Adrenal gland (tissue), 19 donors: ENCODE measurements at places on chromosomes 6 and 20. TPM values are rescaled to one million over a fixed set of nuclear protein-coding genes. Genes with fewer than 3 reads are reported as not detected.
A peak's percentile ranks its signal among the peaks of the same experiment; 100 is the strongest.

SMOC2 gene
- 4.6 TPM for total RNA-seq

ELOVL4 gene
- total RNA-seq = 0.11 TPM

SNX9 gene
- total RNA-seq = 31.2 TPM

SLC52A3 gene
- 0.17 TPM for total RNA-seq

C2 gene
- 17.3 TPM for total RNA-seq

SLC4A11 gene
- total RNA-seq = 9.1 TPM

SCRT2 gene
- not detected for total RNA-seq

SALL4 gene
- 0.07 TPM for total RNA-seq

DNA sequence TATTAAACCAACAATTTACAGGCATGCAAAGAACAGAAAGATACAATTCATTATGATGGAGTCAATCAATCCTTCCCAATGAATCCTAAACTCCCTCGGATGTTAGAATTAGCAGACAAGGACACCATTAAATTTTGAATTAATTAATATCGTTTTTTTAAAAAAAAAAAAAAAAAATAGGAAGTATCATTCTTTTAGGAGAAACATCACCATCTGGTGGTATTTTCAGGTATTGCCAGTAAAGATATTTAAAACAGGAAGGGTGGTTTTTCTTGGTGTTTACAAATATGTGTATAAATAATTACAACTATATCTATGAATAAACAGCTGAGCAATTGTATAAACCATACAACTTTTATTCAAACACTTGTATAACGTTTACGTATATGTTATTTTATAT lies 564.4 kb downstream of the HAO1 start:
- no peaks in the 10 kb centered on the region for H3K4me1 ChIP-seq
- DNase-seq = no peak
- no peaks in the 10 kb centered on the region for H3K27me3 ChIP-seq
- H3K36me3 ChIP-seq = no peaks in the 10 kb centered on the region
- H3K27ac ChIP-seq = no peak overlapping the region
- no peak overlapping the region for H3K4me3 ChIP-seq

DNA sequence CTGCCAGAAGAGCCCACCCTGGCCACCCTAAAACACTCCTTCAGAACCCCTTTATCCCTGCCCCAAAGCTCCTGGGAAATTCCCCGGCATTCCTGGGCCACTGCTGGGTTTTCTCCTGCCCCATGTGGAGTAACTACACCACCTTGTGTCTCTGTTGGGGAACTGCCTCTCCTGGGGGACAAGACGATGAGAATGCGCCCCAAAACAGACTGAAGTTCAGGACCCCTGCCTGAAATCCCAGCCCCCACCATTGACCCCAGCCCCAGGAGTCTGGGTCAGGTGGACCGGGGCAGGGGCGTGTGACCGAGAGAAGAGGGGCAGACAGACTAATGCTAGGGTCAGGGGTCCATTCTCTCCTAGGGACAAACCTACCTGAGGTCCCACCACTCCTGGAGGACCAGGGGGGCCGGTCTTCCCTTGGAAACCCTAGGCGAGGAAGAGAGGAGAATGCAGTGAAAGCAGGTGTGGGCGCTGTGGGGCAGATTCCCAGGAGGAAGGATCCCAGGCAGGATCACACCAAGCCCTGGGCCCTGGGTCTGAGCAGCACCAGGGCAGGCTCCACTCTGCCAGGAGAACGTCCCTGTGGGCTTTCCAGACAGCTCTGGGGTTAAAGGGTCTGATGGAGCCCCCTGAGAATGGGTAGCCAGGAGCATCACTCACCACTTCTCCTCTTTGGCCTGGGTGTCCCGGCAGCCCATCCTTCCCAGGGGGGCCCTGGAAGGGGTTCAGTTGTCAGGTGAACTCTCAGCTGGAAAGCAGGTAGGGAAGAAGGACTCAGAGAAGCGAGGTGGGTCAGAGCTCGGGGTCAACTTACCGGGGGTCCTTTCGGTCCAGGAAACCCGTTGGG lies 19.4 kb downstream of the COL11A2 start:
- no peaks in the 10 kb centered on the region for H3K27me3 ChIP-seq
- no peak overlapping the region for H3K4me3 ChIP-seq
- H3K36me3 ChIP-seq = no peaks in the 10 kb centered on the region
- H3K4me1 ChIP-seq = no peaks in the 10 kb centered on the region
- DNase-seq = no peak

- no peak overlapping the region for H3K27ac ChIP-seq
- no peak for DNase-seq
- H3K27me3 ChIP-seq = no peaks in the 10 kb centered on the region
- H3K4me1 ChIP-seq = peaks cover 7% of the 10 kb centered on the region
Observed at GRCh38 chr6:116412270-116412669, 41.5 kb downstream of the DSE start.

DNA sequence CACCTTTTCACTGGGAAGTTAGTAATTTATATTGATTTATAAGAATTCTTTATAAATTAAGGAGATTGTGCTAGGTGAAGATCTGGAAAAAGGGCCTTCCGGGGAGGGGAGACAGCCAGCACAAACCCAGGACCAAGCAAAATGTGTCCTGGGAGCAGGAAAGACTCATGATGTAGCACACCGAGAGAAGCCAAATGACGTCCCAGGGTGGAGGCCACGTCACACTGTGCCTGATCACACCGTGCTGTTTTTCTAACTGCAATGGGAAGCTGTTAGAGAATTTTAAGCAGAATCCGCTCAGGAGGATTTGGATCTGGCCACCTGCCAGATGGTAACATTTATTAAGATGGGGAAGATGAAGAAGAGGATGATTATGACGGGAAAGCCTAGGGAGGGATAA lies 72.7 kb upstream of the AKAP12 start:
- no peak overlapping the region for H3K4me3 ChIP-seq
- H3K36me3 ChIP-seq = no peaks in the 10 kb centered on the region
- no peaks in the 10 kb centered on the region for H3K27me3 ChIP-seq
- no peak for DNase-seq
- H3K27ac ChIP-seq = no peak overlapping the region
- H3K4me1 ChIP-seq = no peaks in the 10 kb centered on the region

DNA sequence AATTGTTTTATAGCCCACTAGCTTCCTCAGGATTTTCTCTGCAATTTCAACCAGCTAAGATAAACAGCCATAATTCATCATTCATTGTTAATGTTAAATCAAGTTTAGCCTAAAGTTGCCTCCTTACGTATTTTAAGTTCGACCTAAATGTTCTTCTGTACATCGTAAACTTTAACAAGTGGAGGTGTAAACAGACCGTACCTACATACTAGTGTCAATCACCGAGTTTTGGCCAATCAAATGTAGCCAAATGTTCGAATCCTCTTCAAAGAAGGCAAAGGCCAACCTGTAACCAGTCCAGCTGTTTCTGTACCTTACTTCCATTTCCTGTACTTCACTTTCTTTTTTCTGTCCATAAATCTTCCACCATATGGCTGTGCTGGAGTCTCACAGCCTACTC lies 13.5 kb downstream of the MBOAT1 start:
- H3K27ac ChIP-seq = no peak overlapping the region
- H3K27me3 ChIP-seq = no peaks in the 10 kb centered on the region
- H3K36me3 ChIP-seq = no peaks in the 10 kb centered on the region

DNA sequence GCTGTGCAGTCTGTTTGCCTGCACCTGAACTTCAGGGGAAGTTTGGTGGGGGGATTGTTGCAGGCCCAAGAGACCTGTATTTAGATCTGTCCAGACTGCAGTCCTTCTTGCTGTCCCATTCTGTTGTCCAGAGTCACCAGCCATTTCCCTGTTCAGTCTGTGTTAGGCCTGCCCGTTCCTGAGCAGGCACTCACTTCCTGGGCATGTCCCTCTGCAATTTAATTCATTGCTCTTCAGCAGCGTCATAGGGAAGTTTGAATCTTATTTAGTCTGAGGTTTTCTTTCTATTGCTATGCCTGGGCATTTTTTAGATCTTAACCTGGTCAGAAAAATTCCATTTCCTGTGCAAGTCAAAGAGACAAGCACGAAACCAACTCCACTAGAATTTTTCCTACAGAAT lies 190.2 kb downstream of the DTNBP1 start:
- no peak overlapping the region for H3K4me3 ChIP-seq
- DNase-seq = peak; percentile 45
- no peaks in the 10 kb centered on the region for H3K36me3 ChIP-seq
- no peak overlapping the region for H3K27ac ChIP-seq
- H3K27me3 ChIP-seq = no peaks in the 10 kb centered on the region

- no peak overlapping the region for H3K4me3 ChIP-seq
- H3K36me3 ChIP-seq = no peaks in the 10 kb centered on the region
- H3K27ac ChIP-seq = no peak overlapping the region
- no peaks in the 10 kb centered on the region for H3K4me1 ChIP-seq
- no peak for DNase-seq
Observed at GRCh38 chr6:72238900-72239299, 352.6 kb downstream of the RIMS1 start.

GRCh38 chr6:24822696-24823095 lies 24.0 kb upstream of the ARMH2 start:
- H3K4me1 ChIP-seq = no peaks in the 10 kb centered on the region
- H3K4me3 ChIP-seq = no peak overlapping the region
- no peak overlapping the region for H3K27ac ChIP-seq
- no peak for DNase-seq
- H3K36me3 ChIP-seq = no peaks in the 10 kb centered on the region

DNA sequence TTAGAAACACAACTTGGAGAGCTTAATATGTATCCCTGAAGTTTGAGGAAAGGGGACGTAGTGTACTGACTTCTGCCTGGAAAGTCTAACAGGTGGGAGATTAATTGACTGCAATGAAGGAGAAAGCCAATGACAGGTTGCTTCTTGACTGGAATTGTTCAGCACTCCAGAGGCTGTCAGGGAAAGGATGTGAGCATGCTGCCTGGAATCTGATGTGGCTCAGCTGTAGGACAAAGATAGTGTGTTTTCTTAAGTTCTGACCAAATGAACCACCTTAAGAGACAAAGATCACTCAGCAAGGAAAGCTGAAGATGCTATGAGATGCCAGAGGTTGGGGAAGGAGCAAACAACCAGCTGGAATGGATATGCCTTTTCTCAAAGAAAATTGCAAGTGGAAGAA lies 185.8 kb downstream of the PHF3 start:
- no peak for DNase-seq
- H3K4me1 ChIP-seq = no peaks in the 10 kb centered on the region
- H3K4me3 ChIP-seq = no peak overlapping the region
- no peaks in the 10 kb centered on the region for H3K27me3 ChIP-seq
- H3K36me3 ChIP-seq = no peaks in the 10 kb centered on the region
- no peak overlapping the region for H3K27ac ChIP-seq

DNA sequence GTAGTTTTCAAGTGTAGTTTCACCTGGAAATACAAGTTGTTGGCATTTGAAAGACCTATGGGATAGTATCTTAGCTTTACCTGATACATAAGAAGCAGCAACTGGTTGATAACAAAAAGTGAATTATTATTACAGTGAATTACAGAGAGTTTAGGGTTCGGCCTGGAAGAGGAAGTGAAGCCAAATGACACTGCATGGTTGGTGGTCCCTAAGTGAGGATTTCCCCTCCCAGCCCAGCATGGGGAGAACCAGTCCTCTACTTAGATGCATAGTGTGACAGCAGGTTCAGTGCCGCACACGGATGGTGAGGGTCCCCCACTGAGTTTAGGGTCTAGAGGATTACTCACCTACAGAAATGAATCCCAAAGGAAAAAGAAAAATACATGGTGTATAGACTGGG lies 18.1 kb downstream of the HLA-DPB1 start:
- DNase-seq = no peak
- H3K27ac ChIP-seq = no peak overlapping the region
- no peaks in the 10 kb centered on the region for H3K4me1 ChIP-seq
- H3K4me3 ChIP-seq = no peak overlapping the region
- no peaks in the 10 kb centered on the region for H3K36me3 ChIP-seq
- H3K27me3 ChIP-seq = no peaks in the 10 kb centered on the region

DNA sequence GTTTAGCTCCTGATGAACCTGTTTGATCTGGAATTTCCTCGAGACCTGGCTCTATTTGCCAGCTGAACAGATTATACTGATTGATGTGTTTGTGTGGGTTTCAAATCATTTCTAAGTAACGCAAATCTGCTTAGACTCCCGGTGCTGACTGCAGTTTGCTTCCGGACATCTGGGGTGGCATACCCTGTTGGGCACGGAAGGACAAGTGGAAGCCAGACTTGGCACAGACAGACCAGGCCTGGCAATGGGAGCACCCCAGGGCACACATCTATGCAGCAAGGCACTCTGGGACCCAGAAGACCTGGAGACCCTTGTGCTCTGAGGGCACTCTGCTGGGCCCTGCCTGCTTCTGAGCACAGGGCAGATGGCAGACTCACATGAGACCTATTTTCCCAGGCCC lies 433.7 kb upstream of the CHD6 start:
- DNase-seq = no peak
- H3K4me3 ChIP-seq = no peak overlapping the region
- no peaks in the 10 kb centered on the region for H3K4me1 ChIP-seq
- no peak overlapping the region for H3K27ac ChIP-seq

DNA sequence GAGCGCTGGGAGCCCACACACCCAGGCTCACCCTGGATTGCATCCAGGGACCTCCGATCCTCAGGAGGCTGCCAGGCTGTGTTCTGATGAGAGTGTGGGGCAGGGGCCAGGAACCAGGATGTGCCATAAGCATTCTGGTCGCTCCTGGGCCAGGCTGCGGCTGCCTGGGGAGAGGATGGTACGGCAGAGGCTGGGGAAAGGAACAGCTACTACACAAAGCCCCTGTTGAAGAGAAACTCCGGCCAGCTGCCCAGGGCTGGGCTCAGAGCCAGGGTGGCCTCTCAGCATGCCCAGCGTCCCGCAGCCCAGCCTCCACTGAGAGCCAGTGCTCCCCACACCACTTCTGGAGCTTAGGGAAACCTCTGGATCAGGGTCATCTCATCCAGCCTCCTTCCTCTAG lies 21.7 kb upstream of the OCSTAMP start:
- no peaks in the 10 kb centered on the region for H3K36me3 ChIP-seq
- no peak for DNase-seq
- H3K27ac ChIP-seq = no peak overlapping the region
- no peaks in the 10 kb centered on the region for H3K4me1 ChIP-seq

DNA sequence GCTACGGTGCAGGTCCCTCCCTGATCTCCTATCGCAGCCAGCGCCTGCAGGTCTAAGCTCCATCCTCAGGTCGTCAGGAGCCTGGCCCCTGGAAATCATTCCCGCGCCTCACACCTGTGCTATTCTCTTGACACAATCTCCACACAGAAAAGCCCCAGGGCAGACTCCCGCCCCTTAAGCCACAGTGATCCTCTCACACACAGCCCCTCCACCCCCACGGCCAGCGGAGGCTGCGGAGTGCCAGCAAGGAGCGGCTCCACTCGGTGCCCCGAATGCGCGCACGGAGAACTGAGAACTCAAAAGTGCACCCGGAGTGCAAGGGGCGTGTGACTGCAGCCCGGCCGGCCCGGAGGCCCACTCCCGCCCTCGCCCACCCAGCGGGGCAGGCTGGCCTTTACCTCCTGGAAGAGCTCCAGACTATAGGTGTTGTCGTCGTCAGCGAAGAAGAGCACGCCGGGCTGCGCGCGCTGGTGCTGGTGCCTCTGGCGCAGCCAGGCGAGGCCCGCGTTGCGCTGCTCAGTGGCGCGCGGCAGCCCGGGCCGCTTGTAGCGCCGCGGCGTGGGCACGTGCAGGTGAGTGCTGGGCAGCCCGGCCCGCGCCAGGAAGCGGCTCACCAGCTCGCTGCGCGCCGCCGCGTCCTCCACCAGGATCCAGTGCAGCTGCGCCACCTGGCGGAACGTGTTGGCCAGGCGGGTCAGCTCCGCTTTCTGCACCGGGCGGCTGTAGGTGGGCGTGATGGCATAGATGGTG lies 1.2 kb downstream of the B3GAT2 start:
- DNase-seq = peak; percentile 83
- peak overlapping the region; percentile 24 for H3K4me3 ChIP-seq
- H3K27ac ChIP-seq = no peak overlapping the region
- no peaks in the 10 kb centered on the region for H3K36me3 ChIP-seq
- H3K27me3 ChIP-seq = peaks cover 23% of the 10 kb centered on the region
- H3K4me1 ChIP-seq = peaks cover 13% of the 10 kb centered on the region
